ENCODE measurements at places on chromosomes 5 and 9.

GRCh38 chr5:43227655-43228054 lies 35.6 kb downstream of the NIM1K start:
- no peak for DNase-seq

GRCh38 chr5:57007344-57007743 lies 55.4 kb upstream of the MIER3 start:
- DNase-seq, result no peak

DNA sequence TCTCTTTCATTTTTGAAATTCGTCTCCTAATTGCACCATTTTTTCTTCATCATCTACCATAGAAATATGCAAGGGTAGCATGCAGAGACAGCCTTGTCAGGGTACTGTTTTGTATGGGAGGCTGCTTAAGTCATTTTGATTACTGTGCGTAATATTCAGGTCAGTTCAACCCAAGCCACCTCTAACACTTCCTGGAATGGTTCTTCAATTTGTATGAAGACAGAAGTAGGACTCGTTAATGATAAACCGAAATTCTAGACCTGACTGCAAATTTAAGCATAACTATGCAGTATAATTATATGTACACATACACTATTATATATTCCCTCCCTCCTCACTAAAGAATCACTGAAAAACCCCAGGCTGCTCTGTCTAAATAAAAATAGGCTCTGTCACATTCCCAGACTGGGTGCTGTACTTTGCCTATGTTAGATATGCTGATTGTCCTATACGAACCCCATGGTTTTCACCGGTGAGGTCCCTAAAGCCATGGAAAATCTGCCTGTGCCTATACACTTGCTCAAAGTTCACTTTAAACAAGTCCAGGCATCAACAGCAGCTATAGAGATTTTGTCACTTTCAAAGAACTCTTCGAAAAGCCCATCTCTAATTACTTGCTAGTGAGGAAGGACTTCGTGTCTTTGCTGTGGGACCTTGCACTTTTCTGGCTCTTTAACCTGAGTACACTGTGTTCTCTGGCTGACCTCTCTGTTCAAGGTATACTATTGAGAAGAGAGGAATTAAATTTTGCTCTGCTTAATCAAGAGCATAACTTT lies 352.1 kb upstream of the CD180 start:
- no peak for DNase-seq

DNA sequence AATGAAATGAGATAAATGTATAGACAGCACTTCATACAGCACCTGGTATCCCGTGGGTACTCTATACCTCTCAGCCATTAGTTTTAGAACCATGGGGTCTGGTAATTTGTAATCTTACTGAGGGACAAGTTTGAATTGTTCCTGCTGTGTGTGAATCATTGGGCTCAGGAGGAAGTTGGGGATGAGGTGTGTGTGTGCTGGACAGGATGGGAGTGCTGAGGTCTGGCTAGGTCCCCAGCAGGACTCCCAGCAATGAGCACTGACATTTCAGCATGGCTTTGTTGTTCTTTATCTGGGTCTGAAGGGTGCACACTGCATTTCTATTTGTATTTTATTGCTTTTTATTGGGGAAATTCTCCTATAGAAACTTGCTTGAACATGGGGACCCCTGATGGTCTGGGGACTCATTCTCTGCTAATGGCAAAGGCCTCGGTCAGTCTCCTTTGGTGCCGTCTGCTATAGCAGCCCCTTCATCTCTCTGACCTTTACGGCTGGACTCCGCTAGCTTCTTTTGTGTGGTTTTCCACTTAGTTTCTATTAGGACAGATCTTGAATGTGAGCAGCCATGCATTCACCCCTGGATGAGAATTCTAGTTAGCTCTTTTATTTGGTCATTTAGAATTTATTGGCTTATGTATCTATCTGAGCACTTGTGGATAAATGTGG lies 98.1 kb downstream of the SREK1 start:
- no peak for DNase-seq

GRCh38 chr5:14355391-14355790 lies 212.2 kb downstream of the TRIO start:
- DNase-seq, result no peak

GRCh38 chr5:103037673-103038455 lies 82.1 kb downstream of the GIN1 start:
- DNase-seq, result no peak

DNA sequence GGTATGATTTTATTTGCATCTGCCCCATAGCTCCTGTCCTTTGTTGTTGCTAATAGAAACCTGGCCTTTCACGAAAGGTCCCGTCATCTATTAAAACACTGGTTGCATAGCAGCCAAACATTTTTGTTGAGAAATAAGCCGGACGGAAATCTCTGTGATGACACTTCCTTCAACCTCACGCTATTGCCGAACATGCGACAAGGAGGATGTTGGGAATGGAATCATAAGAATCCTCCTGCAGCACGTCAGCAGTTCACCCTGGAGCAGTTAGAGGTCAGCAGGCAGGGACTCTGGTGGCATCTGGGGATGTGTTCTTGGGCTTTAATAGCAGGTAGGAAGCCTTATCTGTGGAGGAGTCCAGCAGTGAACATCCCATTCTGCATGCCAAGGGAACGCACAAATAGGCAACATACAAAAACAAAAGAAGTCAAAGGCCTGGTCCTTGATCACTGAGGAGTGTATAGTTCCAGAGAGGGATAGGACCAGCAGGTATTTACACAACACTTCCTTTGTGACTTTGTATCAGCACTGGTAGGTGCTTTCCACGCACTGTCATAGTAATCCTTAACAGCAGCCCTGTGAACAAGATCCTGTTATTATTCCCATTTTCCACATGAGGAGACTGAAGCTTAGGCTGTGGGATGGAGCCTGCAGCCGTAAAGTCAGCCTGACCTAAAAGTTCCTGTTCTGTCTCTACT lies 33.4 kb downstream of the ARHGAP26 start:
- no peak for DNase-seq

- no peak for DNase-seq
Observed at GRCh38 chr9:126375386-126375785, 48.8 kb downstream of the MVB12B start.

- DNase-seq, result no peak
Observed at GRCh38 chr9:37913480-37914153, 9.7 kb upstream of the SLC25A51 start.

DNA sequence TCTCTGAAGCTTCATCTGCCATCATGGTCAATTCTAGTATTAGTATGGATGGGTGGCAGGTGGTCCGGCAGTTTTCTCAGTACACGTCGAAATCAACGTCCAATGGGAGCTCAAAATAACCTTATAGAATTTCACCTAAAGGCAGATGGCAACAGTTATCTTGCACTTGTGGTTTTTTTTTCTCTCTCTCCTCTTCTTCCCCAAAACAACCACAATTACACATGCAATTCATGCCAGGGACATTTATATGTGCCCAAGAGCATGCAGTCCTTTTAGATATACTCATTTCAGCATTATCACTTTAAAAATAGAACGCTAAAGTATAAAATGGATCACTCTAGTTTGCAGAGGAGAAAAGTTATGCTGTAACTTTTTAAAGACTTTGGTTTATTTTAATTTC lies 1428.9 kb upstream of the WWC1 start:
- no peak for DNase-seq

DNA sequence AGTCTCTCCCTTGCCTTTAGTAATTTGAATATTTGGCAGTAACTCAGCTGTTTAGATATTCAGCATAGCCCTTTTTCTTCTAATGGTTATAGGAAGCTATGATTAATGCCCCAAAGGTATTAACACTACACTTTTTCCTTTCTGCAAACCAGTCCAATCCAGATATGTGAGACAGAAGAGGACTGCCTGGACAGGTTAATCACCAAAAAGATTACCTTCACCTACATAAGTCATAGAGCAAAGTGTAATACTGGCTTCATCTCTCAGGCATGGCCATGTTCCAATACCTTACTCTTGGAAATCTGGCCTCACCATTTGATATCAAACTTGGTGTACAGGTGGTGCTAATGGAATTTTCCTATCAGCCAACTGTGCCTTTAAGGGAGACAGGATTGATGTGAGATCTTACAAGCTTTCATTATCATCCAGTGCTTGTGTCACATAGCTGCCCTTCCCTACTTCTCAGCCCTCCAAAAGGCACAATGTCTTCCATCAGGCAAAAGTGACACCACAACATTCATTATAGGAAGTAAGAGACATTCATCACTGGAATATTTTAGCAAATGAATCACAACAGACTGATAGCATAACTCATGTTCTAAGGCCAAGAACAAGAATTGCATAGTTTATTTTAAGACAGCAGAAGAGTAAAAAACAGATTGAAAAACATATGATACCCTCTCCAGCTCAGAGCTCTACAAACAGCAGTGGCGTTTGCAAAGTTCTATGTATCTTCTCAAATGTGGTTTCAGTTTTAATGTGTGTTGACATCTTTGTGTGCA lies 91.2 kb upstream of the PAM start:
- no peak for DNase-seq

DNA sequence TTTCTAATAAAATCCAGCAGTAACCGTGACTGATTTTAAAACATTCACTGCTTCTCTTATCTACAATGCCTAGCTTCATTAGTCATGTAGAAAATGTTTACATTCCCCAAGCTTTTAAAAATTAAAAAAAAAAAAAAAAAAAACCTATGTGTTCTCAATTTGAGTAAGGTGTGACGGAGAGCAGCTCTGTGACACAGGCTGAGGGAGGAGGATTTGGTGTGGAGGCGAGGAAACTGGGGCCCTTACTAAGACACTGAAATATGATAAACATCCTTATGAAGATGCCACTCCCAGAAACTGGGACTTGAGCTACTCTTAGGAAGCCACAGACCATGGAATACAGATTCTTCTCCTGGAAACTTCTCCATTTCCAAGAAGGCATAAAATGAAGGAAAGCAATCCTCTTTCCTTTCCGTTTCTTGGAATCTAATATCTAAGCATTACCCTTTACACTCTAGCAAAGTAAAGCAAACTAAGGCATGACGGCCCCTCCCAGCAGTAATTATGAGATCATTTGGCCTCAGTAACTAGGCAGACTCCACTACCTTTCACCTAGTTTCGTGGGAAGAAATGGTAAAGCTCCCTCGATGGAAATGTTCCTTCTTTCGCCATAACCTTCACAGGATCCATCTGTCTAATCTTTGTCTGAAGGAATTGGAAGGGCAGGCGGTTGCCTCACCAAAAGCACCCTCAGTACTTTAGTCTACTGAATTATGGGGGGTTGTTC lies 23.5 kb downstream of the GRAMD2B start:
- DNase-seq, result no peak
